Hematopoietic multipotent progenitor cell treated with erythropoietin and hydrocortisone succinate and interleukin-3 and kit ligand, for 17 days (in vitro differentiated cells): ENCODE measurements at places on chromosomes 6 and 20.

DNA sequence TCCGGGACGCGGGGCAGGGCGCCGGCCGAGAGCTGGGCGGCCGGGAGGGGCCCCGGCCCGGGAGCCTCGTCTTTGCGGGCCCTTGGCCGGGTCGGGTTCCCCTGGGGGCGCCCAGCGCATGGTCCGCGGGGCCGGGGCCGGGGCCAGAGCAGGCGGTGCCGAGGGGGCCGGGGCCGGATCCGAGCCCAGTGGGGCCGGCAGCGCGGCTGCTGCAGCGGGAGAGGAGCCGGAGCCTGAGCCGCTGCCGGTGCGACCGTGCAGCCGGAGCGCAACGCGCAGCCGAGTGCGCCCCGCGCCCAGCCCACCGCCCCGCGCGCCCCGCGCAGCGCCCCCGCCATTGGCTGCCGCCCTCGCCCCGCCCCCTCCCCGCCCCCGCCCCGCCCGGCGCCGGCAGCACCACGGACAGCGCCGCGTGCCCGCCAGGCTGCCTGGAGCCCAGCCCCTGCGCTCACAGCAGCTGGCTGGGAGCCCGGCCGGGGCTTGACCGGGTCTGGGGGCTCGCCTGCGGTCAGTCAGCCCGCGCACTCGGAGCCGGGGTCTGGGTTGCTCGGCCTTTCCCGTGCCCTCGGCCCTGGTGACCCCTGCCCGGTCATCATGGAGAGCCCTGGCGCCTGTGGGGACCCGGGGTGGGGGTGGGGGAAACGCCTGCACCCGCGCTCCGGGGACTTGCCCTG lies at the start of gene HRH3:
HRH3 (minus strand) TSS at position 287 of the 674 bp plus-strand sequence. CDS start 308 bp downstream, outside the sequence.
- peak; percentile 7 for DNase-seq

DNA sequence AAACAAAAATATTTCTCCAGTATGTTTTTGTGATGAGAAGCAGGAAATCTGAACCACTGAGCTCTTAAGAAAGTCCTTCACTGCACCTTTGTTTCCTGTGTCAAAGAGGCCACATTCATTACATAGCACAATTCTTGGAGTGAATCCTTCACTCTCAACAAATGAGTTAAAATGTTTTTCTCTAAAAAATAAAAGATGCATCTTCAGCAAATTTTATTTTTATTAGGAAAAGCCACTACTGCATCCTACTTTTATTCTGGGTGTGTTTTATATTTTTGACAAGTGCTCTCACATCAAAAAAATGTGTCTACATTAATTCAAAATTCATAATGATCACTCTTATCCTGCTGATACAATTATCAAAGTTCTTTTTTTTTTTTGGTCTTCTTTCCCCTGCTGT lies 76.3 kb downstream of the PLCB4 start:
- DNase-seq = no peak

GRCh38 chr6:14092316-14092715 lies 25.3 kb upstream of the CD83 start:
- DNase-seq = no peak

DNA sequence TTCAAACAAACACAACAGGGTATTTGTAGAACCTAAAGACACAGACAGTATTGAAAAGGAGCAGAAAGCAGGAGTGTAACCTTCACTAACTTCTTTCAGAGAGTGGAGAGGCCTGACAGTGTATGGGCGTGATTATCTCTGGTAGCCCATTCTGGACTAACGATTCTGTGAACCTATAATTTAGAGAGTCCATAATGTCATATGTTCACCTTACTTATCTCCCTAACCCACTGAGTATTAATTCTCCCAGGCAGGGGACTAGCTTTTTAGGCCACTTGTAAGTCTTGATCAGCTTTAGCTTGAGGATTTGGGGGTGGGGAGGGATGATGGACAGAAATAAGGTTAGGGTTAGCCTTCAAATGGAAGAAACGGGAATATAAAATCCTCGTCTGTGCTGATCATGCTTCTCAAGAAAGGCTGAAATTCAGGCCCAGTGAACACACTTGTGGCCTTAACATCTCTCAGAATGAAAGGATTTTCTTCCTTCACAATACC lies 2.8 kb upstream of the PARD6B start:
- no peak for DNase-seq

GRCh38 chr20:58073945-58074856 lies 154.3 kb downstream of the ANKRD60 start:
- no peak for DNase-seq

GRCh38 chr20:45111799-45112471 lies 3.0 kb downstream of the WFDC5 start:
- no peak for DNase-seq

DNA sequence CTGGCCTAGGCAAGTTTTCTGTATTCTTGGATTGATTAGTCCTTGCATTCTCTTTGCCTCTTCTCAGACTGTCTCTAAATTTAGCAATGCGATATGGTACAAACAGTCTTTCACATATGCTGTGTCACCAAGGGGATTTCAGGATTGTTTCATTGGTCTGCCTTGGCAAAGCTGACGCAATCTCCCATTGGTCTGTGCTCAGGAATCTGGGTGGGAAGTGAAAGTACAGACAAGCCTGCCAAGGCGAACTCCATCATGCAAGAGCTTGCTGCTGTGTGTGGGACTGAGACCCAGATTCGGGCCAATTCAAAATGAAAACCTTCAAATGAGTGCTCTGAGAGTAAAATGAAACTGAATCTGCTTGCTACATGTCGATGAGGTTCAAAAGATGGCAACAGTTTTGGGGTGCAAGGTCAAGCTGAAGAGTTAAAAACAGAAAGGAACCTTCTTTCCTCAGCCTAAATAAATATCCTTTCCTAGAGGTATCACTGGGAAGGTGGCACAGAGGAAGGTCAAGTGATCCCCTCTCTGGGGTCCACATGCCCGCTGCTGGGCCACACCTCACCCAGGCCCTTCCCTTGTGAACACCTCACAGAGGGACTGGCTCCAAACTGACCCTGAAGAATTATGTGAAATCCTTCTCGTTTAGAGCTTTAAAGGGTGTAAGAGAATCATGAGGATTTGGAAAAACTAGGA lies 198.8 kb upstream of the PREP start:
- DNase-seq = no peak

GRCh38 chr20:47243003-47243402 lies 113.5 kb downstream of the ZMYND8 start:
- no peak for DNase-seq

DNA sequence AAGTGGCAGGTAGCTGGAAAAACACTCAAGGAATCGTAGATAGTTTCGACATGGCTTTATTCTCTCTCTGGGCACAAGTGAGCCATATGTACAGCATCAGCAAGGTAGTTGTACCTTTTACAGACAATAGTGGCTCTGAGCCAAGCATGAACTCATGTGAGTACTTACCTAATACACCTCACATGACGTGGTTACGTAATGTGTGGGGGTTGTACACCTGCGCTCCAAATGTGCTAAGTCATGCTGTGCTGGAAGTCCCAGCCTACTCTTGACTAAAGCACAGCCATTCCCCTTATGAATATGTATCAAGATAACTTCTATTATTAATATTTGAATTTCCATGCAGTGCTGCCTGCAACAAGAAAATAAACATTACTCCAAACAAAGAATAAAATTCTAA lies 78.8 kb upstream of the HMGN3 start:
- no peak for DNase-seq

- no peak for DNase-seq
Measured at GRCh38 chr20:25669826-25670422, 26.7 kb downstream of the ZNF337 start.
